Activated CD4-positive, alpha-beta T cell treated with anti-CD3 and anti-CD28 coated beads for 36 hours (primary cell): ENCODE measurements at places on chromosomes 4 and X.

- DNase-seq: peak; percentile 67
Measured at GRCh38 chrX:119753639-119754257, 4.6 kb upstream of the SOWAHD start.

DNA sequence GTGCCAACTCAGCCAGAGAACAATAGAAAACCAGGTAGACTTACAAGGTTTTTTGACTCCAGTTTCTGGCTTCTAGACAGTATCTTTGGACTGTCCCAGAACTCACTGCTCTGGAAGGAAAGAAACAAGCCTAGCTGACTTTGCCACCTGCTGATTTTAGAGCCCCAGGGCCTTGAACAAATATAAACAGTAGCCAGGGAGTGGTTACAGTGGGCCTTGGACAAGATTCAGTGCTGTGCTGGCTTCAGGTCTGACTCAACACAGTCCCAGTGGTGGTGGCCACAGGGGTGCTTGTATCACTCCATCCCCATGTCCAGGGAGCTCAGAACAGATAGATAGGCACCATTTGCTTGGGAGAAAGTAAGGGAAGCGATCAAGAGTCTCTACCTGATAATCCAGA lies 694.1 kb upstream of the ADGRL3 start:
- DNase-seq: no peak

DNA sequence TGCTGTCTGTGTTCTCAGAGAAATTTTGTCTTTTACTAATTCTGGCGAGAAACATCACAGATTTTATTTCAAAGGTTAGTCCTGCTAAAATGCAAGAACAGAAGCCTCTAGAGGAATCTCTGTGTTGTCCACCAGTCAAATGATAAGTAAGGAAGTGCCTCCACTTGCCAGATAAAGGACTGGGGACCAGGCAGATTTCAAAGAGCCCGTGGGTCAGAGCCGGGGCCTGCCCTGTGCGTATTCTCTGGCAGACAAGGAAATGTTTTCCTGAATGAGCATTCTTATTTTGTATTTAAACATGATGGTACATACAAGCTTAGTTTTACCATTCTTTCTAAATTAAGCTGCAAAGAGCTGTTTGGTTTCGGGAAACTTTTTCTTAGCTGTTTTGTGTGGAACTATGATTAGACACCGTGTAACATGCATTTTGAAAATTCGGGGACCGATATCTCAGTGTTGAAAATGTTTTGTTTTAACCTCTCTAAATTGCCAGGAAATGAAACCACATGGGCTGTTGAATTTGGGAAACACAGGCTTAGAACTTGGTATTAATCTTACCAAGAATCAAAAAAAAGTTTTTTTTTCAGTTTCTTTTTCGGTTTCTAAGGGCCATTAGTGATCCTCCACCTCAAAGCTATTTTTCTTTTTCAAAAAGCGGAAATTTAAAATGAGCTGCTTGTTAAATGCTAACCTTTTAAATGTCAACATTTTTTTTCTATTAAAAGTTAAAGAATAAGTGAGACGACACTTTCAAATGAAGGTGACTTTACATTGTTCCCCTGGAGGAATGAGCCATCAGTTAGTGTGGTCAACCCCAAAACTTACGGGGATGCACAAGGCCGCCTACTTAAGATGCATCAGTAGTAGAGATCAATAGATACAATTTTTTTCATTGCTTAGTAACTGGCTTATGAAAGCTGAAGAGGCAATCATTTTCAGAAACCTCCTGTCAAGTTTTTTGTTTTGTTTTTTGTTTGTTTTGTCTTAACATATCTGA lies 89.6 kb upstream of the MTM1 start:
- peak; percentile 56 for DNase-seq

DNA sequence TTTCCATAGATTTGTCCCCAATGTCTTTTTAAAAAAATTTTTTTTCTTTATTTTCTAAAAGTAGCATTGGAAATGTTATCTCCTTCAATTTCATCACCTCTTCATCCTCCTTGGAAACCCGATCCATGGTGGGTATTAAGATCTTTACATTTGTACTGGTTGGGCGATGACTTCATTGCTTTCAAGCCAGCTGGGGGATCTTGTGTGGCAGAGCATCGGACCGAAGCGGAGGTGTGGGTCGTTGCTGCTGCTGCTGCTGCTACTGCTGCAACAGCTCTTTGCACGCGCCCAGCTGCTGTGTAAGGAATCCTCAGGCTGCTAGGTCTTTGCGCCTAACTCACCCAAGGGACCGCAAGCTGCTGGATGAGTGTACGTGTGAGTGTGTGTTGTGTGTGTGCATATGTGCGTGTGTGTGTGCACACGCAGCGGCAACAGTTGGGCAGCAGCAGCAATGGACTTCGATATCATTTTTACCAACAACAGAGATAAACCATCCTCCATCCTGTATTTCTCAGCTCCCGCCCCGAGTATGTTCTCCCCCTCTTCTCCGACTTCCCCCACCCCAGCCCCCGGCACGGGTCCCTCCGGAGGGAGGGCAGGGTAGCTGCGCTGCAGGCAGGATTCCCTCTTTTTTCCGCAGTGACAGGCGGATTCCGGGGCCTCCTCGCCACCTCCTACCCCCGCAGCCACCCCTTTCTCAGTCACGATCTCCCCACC lies 768 bp upstream of the CDKL5 start:
- DNase-seq: peak; percentile 48

- DNase-seq: no peak
Measured at GRCh38 chr4:158995965-158996364, 106.9 kb upstream of the RAPGEF2 start.

DNA sequence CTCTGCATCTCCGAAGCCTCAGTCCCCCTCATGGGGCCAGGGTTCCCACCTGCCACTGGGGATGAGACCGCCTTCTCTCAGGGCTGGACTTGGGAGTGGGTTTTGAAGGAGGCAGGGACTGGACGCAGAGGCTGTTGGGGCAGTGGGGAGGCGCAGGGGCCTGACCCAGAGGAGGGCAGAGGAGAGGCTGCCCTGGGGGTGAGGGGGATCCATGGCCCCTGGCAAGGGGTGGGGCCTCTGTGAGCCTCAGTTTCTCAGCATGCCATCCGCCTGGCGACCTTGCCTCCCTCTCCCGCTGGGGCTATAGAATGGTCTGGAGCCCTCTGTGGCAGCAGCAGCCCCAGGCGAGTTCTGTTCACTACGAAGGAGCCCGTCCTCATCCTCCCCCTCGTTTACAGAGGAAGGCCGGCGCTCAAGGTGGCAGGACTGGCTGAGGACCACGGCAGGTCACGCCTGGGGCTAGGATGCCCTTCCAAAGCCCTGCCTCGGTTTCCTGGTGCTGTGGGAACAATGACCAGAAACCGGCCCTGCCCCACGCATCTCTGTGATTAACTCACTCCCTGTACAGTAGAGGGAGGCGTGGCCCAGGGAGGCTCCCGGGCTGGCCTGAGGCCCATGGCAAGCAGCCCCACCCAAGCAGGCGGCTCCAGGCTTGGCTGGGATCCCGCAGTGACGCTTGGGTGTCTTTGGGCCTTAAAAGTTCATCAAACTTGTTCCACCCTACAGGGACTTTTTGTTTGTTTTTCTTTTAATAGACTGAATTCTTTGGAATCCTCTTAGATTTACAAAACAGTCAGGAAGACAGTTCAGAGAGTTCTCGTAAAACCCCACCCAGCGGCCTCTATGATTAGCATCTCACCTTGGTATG lies 16.0 kb upstream of the SH3TC1 start:
- DNase-seq: no peak

- DNase-seq: peak; percentile 51
Measured at GRCh38 chr4:1318488-1319213, 28.4 kb upstream of the UVSSA start.

DNA sequence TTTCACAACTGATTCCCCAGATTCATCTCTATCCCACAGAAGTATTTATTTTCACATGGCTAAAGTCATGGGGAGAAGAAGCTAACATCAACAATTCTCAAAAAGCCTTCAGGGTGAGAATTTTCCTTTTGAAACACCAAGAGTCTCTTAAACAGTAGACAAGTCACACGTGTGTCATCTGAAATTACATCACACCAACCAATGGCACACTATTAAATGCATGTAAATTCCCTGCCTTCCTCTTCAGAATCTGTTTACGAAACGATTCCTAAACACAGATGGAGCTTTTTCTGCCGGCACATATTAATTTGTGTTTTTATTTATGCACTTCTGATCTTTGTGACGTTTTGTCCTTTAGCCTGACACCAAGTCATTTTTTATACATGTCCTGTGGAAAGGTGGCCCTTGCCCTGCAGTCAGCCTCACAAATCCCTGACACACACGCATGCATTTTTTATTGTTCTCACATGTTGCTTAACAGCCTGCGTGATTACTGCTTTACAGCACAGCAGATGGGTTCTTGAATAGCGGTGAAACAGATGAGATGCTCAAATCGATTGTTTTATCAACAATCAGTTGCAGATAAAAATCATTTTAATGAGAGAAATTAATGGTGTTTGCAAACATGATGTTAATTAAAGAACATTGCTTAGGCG lies 735.9 kb upstream of the TENM3 start:
- no peak for DNase-seq

- DNase-seq: no peak
Measured at GRCh38 chrX:132071254-132071653, 48.2 kb downstream of the STK26 start.

DNA sequence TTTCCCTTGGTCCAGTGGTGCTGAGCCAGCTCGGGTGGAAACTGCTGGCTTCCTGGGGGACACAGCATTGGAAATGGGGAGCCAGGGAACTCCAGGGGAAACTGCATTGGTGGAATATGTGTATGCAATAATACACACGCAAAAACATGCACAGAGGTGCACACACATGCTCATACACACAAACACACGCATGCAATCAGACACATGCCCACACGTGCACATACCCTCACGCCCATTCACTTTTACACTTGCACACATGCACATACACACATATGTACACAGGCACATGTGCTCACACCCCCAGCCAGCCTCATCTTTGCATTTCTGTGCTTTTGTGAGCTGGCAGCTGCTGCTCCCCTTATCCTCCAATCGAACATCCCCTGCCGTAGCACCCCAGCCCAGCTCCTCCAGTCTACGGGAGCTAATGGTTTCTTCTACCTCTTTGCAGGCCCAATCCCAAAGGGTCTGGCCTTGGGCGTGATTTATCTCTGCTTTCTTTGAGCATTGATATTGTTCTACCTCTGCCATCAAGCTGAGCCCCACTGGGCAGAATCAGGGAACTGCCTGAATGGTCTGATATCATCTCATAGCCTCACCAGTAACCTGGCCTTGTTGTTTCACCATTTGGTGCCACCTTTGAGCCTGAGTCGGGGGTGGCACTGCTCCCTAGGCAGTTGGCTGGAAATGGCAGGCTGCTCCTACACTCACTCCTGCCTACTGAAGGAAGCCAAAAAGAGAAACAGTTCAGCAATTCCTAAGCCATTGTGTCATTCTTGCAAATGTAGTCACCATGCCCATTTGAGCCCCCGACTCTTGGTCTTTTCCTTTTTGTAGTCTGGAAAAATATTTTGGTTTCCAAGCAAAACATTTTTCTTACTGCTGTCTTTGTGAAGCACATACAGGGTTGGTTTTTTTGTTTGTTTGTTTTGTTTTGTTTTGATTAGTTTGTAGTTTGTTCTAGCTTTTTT lies 104.4 kb upstream of the MAMLD1 start:
- no peak for DNase-seq

DNA sequence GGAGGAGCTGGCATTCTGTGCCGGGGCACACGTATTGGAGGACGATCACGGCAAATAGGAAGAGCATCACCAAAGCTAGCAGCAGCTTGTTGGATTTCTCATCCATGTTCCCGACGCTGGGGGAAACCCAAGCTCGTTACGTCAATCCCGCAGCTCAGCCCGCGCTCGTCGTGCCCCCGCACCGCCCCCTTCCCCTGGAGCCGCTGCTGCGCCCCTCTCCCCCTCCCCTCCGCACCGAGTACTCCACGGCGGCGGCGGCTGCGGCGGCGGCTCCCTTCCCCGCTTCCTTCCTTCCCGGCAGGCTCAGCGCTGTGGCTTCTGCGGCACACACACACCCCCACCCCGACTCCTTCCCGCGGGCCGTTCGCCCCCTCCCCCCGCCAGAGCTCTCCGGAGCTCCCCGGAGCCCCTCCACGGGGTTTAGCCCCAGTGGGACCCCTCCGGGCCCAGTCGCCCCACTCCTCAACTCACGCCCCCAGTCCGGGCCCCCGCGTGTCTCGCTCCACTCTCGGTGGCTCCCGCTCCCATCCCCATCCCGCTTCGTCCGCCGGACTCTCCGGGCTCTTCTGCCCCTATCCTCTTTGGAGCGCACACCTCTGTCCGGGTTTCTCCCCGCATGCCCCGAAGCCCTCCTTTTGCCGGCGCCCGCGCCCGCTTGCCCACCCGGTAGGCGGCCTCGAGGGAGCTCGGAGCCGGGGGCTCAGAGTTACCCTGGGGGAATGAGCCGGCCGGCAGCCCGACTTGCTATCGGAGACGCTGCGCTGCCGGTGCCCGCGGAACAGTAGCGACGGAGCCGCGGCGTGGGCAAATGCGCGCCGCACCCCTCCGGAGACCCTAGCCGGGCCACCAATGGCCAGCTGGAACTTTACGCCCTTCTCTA lies 978 bp downstream of the HS6ST2 start:
- DNase-seq: peak; percentile 34

GRCh38 chr4:16136311-16136710 lies 52.5 kb upstream of the PROM1 start:
- DNase-seq: no peak
